ENCODE measurements at places on chromosomes 5 and 9.
A peak's percentile ranks its signal among the peaks of the same experiment; 100 is the strongest.

DNA sequence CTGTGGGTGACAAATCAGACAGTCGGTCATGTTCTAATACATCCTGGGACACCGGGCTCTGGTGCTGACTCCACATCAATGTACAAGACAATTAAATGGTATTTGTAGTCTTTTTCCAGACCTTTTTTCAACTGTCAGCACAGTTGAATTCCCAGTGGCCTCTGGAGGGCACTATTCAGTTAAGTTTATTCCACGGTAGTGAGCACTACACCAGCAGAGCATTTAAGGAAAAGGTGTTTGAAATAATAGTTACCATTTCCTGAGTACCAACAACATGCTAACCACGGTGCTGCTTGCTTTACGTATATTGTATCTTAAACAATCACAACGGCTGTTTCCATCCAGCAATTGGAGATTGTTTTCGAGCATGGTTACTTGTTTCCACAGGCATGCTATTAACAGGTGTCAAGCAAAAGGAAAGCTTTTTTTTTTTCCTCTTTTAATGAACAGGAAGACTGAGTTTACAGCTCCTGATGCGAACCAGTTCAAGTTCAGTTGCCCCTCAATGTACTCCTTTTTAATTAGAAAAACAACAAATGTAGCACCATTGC lies 186.7 kb downstream of the PDZD2 start:
- DNase-seq, result peak; percentile 13

GRCh38 chr5:97102010-97102470 lies 40.4 kb downstream of the LIX1 start:
- DNase-seq, result no peak

GRCh38 chr5:51028394-51028793 lies 354.9 kb upstream of the ISL1 start:
- no peak for DNase-seq

GRCh38 chr9:77632652-77633051 lies 15.5 kb downstream of the GNA14 start:
- no peak for DNase-seq

DNA sequence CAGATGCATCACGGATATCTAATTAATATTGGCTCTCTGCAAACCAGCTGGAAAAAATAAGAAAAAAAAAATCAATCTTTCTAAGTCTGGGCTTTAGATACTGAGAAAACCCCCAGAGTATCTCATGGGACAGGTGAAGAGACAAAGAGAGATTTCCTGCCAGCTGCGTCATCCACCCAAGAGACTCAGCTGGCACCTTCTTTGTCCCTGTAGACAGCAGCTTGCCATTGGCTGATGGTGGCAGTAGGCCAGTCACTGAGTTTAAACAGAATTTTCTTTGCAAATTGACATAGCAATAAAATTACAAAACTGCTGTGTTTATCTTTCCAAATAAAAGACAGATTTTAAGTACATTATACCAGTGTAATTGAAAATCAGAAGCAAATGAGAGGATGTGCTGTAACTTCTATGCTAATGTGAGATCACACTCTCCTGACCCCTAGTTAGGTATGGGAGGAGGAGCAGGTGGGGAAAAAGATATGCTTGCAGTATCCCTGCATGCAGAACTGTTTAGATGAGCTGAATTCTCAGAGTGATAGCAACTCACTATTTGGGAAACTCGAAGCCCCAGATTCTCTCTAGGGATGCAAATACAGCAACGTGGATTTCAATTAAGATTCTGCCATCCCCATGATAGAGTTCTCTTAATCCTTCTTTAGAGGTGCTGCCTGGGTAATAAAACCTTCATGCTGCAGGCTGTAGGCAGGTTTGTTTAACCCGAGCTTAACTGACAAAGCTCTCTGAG lies 72.2 kb downstream of the NMUR2 start:
- DNase-seq, result no peak

GRCh38 chr5:79255786-79256557 lies 20.0 kb downstream of the JMY start:
- DNase-seq, result no peak

DNA sequence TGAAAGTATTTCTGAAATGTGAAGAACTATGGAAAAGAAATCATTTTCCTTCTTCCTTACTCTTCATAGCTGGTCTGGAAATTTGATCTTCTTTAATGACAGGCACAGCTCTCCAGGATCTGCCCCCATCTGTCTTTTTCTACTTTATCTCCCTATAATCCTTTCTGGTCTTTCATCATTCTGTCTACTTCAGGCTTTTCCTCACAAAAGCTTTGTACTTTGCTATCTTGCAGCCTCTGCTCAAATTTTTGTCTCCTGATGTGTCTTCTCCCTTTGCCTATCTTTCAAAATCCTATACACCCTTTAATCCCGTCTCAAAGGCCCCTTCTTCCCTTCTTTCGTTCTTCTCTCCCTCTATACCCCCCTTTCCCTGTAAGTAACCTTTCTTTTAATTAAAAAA lies 114.9 kb upstream of the ATP10B start:
- no peak for DNase-seq

DNA sequence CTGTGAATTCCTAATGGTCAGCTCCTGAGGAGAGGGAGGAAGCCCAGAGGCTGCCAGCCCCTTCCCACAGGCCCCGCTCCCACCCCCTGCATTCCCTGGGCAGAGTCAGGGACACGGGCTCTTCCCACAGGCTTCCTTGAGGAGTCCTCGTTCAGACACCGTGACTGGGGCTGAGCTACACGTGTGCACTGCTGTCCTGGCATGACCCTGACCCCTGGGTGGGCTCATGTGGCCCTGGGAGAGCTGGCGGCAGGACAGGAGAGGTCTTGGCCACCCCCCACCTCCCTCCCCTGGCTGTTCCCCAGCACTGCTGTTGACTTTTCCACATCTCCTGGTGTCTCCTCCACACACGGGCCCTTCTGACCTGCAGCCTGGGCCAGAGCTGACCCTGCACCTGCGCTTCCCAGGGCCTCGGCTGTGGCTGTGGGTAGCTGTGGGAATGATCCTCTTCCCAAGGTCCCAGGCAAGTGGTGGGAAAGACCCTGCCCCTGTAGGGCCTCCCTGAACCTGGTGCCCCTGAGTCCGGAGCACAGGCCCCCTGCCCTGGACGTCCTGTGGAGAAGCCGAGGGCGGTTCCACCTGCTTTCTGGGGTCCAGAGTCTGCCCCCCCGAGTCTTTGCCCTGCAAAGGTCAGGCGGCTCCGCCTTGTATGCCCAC lies 56.5 kb upstream of the NKD2 start:
- DNase-seq, result no peak

GRCh38 chr5:65061250-65061973 lies 292.7 kb downstream of the CWC27 start:
- DNase-seq, result no peak

DNA sequence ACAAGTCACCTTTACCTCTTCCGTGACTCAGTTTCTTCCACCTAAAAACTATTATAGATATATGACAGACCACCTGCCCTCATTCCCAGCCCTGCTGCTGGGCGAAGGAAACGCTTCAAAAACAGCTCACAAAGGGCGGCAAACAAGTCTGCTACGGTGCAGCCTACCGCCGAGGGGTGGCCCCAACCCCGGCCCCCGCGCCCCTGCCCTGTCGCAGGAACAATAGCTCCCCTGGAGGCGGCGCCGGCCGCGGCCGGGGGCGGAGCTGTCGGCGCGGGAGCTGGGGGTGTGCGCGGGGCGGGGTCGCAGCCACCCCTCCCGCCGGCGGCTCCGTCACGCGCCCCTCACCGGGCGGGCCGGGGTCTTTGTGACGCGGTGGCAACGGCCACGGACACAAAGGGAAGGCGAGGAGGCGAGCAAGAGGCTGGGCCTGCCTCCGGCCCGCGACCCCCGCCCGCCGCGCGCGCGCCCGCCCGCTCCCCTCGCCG lies at the start of gene TMEFF1:
TSS of gene TMEFF1 (plus strand) at position 362 of the 488 bp plus-strand sequence. CDS start 396 bp downstream, outside the sequence.
- peak; percentile 14 for DNase-seq

All from activated CD8-positive, alpha-beta memory T cell treated with anti-CD3 and anti-CD28 coated beads for 1 hour (primary cell).